ENCODE measurements at places on chromosomes 1 and 21.

GRCh38 chr1:61852670-61853015 is 110.4 kb downstream of the PATJ start:
- no peaks in the 10 kb centered on the region for H3K27me3 ChIP-seq
- no peak for DNase-seq
- no peak overlapping the region for H3K4me3 ChIP-seq
- H3K36me3 ChIP-seq = peaks cover 9% of the 10 kb centered on the region
- H3K27ac ChIP-seq = no peak overlapping the region

- H3K4me1 ChIP-seq = no peaks in the 10 kb centered on the region
- no peaks in the 10 kb centered on the region for H3K27me3 ChIP-seq
- H3K4me3 ChIP-seq = no peak overlapping the region
- DNase-seq = no peak
Observed at GRCh38 chr1:22415489-22415888, 36.2 kb upstream of the ZBTB40 start.

GRCh38 chr1:67937010-67937409 is 103.7 kb upstream of the GNG12 start:
- H3K27me3 ChIP-seq = peaks cover 24% of the 10 kb centered on the region
- peaks cover 11% of the 10 kb centered on the region for H3K4me1 ChIP-seq
- DNase-seq = no peak

GRCh38 chr1:43304314-43304681 is 3.5 kb downstream of the TIE1 start:
- H3K4me1 ChIP-seq = no peaks in the 10 kb centered on the region
- H3K4me3 ChIP-seq = no peak overlapping the region
- H3K27ac ChIP-seq = no peak overlapping the region
- H3K27me3 ChIP-seq = no peaks in the 10 kb centered on the region
- no peaks in the 10 kb centered on the region for H3K36me3 ChIP-seq

GRCh38 chr1:92623187-92623778 is 136.6 kb upstream of the GFI1 start:
- no peaks in the 10 kb centered on the region for H3K27me3 ChIP-seq
- no peak for DNase-seq
- H3K4me1 ChIP-seq = no peaks in the 10 kb centered on the region

DNA sequence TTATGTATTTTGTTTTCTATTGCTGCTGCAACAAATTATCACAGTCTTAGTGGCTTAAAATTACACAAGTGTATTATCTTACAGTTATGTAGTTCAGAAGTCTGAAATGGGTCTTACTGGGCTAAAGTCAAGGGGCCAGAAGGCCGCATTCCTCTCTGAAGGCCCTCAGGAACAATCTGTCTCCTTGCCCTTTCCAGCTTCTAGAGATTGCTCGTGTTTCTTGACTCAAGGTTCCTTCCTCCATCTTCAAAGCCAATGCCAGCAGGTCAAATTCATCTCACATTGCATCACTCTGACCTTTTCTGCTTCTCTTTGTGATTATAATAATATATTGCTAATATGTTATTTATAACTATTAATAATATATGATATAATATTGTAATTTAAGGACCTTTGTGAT is 97.1 kb downstream of the DIRAS3 start:
- no peaks in the 10 kb centered on the region for H3K27me3 ChIP-seq
- H3K36me3 ChIP-seq = no peaks in the 10 kb centered on the region
- H3K27ac ChIP-seq = no peak overlapping the region
- DNase-seq = no peak
- no peak overlapping the region for H3K4me3 ChIP-seq

- peaks cover 76% of the 10 kb centered on the region for H3K27me3 ChIP-seq
- H3K27ac ChIP-seq = no peak overlapping the region
- H3K4me1 ChIP-seq = no peaks in the 10 kb centered on the region
- DNase-seq = peak; percentile 81
- H3K4me3 ChIP-seq = no peak overlapping the region
Observed at GRCh38 chr21:31874812-31875212, 2.0 kb downstream of the HUNK start.

DNA sequence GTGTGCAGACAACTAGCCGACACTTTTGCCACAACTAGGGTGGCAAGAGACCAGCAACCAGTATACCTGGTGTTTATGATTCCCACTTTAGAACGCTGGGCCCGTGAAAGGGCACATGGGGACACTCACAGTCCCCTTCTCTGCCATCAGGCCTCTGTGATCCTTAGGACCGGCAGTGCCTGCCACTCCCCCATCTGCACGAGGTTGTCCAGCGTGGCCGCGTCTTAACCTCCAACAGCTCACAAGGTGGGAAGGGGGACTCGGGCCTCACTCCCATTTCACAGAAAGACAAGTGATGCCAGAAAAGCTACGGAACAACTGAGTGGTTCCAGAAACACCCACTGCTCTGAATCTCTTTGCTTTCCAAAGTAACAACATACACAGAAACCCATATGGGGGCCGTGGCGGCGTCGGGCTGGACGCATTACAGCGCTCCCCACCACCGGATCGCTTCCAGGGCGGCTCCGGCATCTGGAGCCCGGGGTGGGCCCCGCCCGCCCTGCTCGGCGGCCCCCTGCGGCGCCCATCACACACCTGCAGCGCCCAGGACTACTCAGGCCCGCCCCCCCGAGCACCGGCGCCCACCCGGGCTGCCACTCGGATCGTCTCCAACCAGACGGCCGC is 1.0 kb downstream of the ZNF496 start:
- peak overlapping the region; percentile 88 for H3K4me3 ChIP-seq
- peaks cover 49% of the 10 kb centered on the region for H3K36me3 ChIP-seq
- no peak for DNase-seq
- peaks cover 13% of the 10 kb centered on the region for H3K4me1 ChIP-seq

DNA sequence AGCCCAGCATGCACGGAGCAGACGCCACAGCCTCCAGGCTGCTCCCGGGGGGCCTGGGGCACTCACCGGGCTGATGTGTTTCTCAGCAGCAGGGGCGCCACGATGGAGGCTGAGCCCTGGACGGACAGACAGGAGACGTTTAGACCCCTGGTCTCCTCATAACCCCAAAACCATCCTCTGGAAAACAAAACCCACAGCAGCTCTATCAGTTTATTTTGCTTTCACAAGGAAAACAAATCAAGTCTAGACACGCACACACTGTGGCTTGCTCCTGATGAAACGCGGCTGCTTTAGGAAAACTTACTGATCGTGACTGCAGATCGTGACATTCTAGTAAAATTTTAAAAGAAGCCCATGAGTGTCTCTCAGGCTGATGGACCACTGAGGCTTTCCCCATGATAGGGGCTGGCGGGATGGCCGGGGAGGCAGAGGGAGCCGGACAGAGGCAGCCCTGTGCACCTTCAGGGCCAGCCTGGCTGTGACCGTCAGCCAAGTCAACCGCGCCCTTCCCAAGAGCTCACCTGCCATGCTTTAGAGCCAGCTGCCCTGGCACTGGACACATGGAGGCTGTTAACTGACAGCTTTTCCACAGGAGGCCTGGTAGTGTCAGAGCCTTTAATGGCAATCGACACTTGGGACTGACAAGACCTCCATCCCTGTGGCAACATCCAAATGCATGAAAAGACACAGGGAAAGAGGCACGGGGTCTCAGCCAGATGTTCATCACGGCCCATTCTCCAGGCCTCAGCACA is 5.2 kb downstream of the POFUT2 start:
- no peak overlapping the region for H3K27ac ChIP-seq
- peaks cover 80% of the 10 kb centered on the region for H3K36me3 ChIP-seq

DNA sequence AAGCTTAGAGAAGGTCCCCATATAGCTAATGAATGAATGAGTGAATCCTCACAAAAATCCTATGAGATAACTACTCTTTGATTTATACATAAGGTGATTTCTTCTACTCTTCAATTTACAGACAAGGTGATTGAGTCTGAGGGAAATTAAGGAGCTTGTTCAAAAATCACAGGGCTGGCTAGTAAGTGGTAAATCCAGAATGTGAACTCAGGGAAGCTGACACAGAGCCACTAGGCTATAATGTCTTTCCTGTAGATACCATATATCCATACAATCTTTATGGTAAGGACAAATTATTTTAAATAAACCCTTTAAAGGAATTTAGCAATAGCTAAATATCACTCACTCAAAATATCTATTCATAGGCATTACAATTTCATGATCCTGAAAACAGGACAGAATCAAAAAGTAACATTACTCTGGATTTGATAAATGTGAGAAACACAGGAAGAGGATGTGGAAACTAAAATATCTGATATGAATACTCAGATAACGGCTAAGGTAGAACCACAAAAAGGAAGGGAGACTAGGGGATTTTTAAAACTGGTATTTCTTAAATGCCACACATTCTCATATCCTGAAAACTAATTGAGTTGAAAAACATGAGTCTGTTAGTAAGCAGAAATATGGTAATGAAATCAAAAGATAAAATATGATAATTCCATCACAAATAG is 108.2 kb downstream of the NBPF12 start:
- no peak overlapping the region for H3K4me3 ChIP-seq
- DNase-seq = no peak
- no peak overlapping the region for H3K27ac ChIP-seq
- peaks cover 4% of the 10 kb centered on the region for H3K27me3 ChIP-seq

All from endodermal cell (in vitro differentiated cells).